OCI-LY7 (cell line): ENCODE measurements at places on chromosomes 13 and 19.

- no peak for DNase-seq
Measured at GRCh38 chr13:113880651-113881611, 17.1 kb upstream of the GAS6 start.

GRCh38 chr13:23377983-23378632, 55.4 kb downstream of the SACS start:
- DNase-seq: peak; percentile 73

- DNase-seq: no peak
Measured at GRCh38 chr19:10379880-10380312, 476 bp downstream of the TYK2 start.

DNA sequence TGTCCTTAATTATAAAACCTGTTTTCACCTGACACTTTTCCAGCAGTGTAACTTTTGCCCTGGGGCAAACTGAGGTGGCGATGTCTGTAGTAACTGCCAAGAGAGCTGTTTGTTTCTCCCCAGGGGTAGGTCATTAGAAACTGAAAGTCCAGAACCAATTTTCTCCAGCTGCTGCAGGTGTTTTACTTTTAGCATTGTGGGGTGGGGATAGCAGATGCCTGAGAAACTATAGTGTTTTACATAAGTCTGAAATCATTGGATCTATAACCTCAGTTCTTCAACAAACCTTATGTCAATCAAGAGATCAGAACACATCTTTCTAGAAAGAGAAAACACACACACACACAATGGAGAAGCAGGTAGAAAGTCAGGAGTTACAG, 92.7 kb downstream of the LHFPL6 start:
- DNase-seq: peak; percentile 85

GRCh38 chr13:113229161-113229560, 19.7 kb downstream of the CUL4A start:
- DNase-seq: no peak
